Activated CD4-positive, CD25-positive, alpha-beta regulatory T cell (primary cell): ENCODE measurements at places on chromosomes 5 and 9.

DNA sequence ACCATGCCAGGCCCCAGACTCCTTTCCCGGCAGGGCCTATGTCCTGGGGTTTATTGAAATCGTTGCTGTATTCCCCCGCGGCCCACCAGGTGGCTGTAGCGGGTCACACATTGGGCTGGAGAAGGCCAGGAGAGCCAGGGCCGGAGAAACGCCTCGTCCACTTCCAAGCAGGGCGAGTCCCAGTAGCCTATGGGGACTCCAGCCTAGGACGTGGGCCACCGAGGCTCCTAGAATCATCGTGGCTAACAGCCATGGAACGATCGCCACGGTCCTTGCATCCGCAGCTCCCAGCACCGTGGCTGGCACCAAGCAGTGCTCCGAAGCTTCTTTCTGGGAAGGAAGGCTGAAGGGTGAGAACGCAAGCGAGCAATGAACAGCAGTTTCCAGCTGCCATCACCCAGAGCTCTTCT lies 87.7 kb downstream of the ENTREP1 start:
- no peak for DNase-seq

DNA sequence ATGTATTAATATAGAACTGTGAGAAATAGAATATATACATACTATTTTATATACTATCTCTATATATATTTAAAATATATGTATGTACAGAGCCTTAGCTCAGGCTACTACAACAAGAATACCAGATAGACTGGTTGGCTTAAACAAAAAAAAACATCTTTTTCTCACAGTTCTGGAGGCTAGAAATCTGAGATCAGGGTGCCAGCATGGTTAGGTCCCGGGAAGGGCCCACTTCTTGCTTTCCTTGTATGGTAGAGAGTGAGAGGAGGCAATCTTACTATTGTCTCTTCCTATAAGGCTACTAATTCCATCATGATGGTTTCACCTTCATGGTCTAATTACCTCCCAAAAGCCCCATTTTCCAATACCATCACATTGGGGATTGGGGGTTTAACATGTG lies 613.0 kb downstream of the ZNF608 start:
- no peak for DNase-seq

- no peak for DNase-seq
These were observed 8.7 kb upstream of the AGPAT2 start for GRCh38 chr9:136695955-136696354.

GRCh38 chr9:109098960-109099308 lies 20.8 kb downstream of the TMEM245 start:
- no peak for DNase-seq

- no peak for DNase-seq
These were observed 212.0 kb downstream of the ARHGAP26 start for GRCh38 chr5:142981886-142982820.

DNA sequence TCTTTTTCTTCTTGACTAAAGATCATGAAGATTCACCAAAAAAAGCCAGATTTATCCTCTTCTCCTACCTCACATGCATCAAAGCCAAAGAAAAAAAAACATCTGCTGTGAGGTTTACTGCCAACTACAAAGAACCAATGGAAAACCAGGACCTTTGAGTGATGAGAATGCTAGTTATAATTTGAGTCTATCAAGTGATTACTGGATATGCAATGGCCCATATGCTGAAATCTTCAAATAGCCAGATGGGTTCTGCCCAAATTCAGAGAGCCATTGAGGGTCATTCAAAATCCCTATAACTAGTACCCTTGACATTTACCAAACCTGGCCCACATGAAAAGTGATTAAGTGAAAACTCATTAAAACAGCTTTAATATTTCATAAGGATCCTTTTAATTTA lies 78.4 kb upstream of the ACO1 start:
- DNase-seq: no peak

DNA sequence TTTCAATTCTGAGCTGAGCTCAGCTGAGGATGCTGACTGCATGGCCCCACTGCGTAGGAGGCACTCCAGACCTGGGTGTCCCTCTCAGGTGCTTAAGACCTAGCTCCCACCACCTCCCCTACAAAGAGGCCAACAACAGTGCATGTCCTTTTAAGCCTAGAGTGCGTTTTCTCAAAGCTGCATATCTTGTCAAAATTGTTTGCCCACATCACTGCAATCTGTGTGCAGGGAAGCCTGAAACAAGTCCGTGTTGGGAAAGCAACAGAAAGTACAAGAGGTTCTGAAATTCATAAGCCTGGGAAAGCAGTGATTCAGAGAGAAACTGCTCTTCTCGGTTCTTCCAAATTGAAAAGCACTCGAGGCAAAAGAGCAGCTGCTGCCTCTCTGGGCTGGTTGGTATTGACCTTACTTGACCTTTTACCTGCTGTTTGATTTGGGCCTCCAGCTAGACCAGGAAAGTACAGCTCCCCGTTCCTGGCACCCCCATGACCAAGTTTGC lies 238.4 kb downstream of the NR2F1-AS1 start:
- no peak for DNase-seq

- DNase-seq: no peak
These were observed 32.9 kb upstream of the DTWD2 start for GRCh38 chr5:119021149-119021732.

DNA sequence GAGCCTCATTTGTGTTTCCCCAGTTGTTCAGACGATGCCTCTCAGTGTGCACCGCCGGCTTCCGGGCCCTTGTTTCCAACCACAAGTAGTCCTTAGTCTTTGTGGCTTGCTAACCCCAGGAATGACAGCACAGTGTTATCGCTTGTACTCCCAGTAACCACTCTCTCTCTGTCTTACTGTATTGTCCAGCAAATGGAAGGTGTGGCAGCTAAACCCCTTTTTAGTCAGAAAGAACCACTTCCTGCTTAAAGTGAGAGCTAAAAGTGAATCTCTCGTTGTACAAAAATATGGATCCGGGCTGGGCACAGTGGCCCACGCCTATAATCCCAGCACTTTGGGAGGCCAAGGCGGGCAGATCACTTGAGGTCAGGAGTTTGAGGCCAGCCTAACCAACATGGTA lies 61.3 kb downstream of the ENC1 start:
- no peak for DNase-seq

DNA sequence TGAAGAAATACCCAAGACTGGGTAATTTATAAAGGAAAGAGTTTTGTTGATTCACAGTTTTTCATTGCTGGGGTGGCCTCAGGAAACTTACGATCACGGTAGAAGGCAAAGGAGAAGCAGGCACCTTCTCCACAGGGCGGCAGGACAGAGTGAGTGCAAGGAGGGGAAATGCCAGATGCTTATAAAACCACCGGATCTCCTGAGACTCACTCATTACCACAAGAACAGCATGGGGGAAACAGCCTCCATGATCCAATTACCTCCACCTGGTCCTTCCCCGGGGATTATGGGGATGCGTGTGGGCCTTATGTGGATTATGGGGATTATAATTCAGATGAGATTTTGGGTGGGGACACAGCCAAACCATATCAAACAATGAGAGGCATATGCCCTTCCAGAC lies 18.5 kb upstream of the RORB start:
- no peak for DNase-seq

GRCh38 chr5:176822793-176823481 lies 12.6 kb downstream of the UNC5A start:
- no peak for DNase-seq

GRCh38 chr5:89686081-89686765 lies 723.3 kb downstream of the CETN3 start:
- no peak for DNase-seq

GRCh38 chr5:77550406-77550805 lies 58.3 kb upstream of the WDR41 start:
- no peak for DNase-seq

- no peak for DNase-seq
These were observed 4.5 kb upstream of the FXN start for GRCh38 chr9:69030851-69031645.
